ENCODE measurements at places on chromosomes 4 and X.

- no peak for DNase-seq
Observed at GRCh38 chr4:7515390-7515902, 80.7 kb upstream of the PSAPL1 start.

GRCh38 chr4:57426779-57427395 lies 316.7 kb upstream of the IGFBP7 start:
- DNase-seq: no peak

DNA sequence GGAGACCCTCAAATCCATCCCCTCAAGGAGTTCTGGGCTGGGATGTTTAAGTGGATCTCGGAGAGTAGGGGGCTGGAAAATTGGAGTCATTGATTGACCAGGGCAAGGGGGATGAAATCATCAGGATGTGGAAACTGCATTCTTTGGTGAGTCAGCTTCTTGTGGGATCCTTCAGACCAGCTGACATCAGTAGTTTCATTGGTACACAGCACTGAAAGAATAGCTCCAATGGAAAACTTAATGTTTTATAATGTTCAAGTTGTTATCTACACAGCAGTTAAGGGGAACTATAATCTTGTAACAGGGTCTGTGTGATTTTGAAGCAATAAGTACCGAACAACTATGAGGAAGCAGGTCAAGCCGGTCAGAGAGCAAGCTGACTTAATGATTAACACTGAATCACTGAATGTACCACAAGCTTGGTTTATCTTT lies 506.1 kb downstream of the RPA4 start:
- no peak for DNase-seq

- no peak for DNase-seq
Observed at GRCh38 chr4:165129924-165130323, 17.3 kb upstream of the TMEM192 start.

DNA sequence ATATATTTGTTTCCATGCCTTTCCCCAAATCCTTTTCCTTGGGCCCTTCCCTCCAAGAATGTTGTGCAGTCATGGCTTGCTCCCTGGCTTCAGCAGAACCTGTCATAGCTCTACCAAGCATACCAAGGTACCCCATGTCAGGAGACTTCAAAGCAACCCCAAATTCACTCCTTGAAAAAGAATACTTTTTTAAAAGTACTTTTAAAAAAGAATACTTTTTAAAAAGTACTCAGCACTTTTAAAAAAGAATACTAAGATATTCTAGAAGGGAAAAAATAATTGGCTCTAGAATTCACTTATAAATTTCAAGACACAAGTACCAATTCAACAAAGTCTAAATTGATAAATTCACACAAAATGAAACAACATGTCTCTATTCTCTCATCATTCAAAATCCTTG lies 76.0 kb downstream of the NR3C2 start:
- no peak for DNase-seq

- DNase-seq: no peak
Observed at GRCh38 chrX:134633394-134633793, 24.9 kb downstream of the PLAC1 start.

GRCh38 chr4:48360285-48361011 lies 19.1 kb downstream of the SLAIN2 start:
- DNase-seq: no peak

- no peak for DNase-seq
Observed at GRCh38 chr4:54473077-54473545, 184.6 kb upstream of the KIT start.

DNA sequence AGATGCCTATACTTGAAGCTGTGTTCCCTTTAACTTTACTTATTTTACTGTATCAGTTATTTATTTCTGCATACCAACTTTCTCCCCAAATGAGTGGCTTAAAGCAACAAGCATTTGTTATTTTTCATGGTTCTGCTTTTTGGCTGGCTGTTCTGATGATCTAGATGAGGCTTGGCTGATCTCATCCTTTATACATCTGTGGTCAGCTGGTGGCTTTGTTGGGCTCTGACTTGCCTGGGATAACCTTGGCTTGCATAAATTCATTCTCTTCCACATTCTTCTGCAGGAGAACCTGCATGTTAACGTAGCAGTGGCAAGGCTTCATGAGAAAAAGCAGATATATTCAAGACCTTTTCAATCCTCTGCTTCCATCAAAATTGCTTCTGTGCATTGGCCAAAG lies 1317.6 kb downstream of the ADGRL3 start:
- no peak for DNase-seq

DNA sequence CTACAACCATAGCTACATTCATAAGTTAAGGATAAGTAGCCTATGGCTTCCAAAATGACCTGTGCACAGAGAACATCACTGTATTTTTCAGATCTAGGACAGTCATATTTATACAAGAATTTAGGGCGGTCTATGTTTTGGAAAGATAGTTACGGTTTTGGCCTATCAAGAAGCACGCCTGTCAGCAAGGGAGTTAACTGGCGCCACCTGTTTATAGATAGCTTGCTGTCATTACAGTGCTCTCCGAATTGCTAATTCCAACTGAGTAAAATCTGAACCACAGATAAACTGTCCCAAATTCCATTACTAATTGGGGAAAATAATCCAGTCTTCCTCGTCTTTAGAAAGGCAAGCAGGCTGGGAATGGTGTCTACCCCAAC lies 646 bp downstream of the ABCB7 start:
- DNase-seq: no peak

- DNase-seq: no peak
Observed at GRCh38 chrX:111098874-111099273, 2.9 kb downstream of the PAK3 start.

DNA sequence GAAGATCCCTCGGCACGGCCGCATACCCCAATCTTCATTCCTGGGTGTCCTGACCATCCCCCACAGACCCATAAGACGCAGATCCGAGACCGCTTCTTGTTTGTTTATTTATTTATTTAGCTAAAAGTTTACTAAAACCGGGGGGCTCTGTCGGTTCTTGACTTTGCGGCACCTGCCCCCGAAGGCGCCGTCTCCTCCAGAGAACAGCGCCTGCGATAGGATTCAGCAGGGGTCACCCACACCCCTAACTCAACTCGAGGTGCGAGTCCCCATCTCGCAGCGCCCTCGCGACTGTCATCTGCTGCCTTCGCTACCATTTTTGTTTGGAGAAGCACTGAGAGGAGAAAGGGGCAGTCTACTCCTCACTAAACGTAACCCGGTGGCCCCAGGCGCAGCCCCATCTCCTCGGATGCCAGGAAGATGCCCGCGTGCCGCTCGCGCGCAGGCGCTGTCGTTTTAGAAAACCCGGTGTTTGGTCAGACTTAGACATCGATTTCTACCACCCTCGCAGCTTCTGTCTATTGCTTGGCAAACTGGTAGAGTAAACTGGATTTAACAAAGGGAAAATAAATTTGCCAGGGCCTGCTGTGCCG lies 18.9 kb upstream of the GPR101 start:
- no peak for DNase-seq

DNA sequence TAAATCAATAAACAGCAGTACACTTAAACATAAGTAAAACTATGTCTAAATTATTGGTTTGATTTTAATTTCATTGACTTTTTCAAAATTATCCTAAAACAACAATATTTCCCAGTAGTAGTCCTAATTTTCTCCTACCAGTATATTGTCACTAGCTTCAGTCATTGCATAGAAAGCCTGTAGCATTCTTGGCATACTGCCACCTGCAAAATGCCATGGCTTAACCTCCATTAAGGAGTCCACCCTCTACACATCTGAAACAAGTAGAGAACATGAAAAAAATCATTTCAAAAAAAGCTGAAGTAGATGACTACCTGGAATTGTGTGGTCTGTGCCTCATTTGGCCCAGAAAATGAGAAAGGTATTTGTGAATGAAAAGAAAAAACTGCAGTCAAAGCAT lies 348.5 kb downstream of the INPP4B start:
- no peak for DNase-seq

DNA sequence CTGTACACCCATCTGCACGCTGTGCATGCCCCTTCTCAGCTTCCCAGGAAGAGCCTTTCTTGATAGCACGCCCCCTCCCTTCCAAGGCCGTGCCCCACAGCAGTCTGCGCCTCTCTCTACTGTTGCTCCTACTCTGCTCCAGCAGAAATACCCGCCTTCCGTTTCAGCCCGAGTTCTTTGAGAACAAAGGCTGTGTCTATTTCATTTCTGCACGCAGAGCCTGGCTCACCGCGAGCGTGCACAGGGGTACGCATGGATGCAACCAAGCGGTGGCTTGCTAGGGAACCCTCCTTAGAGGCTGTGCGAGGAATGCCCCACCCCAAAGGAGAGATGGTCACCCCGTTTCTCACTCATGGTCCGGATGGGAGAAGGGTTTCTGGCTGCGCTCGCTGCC lies 485 bp downstream of the AADAT start:
- DNase-seq: no peak

DNA sequence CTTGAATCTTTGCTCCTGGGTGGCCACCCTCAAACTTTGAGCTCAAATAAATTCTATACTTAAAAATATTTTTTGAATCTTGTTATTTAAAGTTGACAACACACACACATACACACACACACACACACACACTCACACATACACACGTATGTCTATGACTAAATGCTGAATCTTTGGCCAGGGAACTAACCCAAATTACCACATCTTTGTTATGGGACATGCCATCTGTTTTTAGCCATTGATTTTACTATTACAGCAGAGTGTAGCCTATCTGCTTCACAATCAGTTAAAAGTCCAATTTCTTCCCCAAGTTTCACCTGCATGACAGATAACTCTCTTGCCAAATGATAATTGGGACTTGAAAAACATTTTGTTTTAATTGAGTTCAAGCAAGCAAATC lies 45.0 kb upstream of the USP46 start:
- no peak for DNase-seq

DNA sequence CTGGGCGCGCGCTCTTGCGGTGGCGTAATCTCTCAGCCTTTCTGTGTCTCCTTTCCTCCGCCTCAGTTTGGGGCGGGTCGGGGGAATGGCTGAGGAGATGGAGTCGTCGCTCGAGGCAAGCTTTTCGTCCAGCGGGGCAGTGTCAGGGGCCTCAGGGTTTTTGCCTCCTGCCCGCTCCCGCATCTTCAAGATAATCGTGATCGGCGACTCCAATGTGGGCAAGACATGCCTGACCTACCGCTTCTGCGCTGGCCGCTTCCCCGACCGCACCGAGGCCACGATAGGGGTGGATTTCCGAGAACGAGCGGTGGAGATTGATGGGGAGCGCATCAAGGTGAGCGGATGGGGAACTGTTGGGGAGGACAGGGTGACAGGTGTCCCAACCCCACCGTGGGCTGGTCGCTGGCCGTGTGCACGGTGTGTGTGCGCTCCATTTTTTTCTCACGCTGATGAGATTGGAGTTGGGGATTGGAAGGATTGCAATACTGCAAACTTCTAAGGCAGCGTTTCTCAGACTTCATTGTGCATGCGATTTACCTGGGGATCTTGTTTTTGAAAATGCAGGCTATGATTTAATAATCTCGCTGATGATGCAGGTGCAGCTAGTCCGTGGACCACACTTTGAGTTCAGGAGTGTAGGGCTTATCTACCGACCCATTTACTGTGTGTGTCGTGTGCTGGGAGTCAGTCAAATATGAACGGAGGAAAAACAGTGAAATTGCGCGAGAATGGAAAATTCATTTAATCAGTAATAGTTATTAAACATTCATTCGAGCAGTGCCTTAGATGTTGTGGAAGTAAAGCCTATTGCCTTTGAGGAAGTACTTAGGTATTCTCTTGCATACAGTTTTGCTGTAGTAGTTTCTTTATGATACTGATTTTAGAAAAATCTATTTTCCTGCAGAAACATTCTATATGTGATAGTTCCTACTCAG lies at the start of gene RAB33B:
TSS of gene RAB33B (plus strand) at position 11 of the 935 bp plus-strand sequence. CDS start at position 86, 75 bp downstream.
- DNase-seq: no peak

DNA sequence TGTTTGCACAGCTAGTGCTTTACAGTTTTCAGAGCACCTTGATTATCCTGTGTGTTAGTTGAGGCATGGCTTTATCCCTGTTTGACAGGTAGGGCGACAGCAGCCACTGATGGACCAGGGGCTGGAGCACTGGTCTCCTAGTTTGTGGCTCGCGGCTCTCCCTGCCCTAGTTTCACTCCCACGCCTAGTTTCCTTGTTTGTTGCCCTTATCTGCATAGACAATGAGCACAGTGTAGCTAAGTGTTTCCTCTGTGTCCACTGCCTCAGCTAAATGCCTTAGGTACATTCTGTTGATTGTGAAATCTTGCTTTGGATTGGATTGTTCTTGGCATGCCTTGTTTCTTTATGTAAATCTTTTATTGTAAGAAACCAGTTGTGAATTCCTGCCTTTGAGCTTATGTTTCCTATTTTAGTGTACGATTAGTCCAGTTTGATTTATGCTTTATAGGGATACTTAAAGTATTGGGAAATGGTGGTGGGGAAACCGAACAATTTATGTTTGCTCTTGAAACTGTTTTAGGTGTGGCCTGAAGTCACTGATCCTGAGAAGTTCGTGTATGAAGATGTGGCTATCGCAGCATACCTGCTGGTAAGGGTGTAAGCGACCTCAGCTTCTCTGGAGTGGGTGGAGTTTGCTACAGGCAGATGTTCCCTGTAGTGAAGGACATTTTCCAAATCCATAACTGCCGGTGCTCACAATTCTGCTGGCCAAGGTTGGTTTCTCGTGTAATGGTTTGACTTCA lies 11.0 kb downstream of the TRMT44 start:
- DNase-seq: no peak

DNA sequence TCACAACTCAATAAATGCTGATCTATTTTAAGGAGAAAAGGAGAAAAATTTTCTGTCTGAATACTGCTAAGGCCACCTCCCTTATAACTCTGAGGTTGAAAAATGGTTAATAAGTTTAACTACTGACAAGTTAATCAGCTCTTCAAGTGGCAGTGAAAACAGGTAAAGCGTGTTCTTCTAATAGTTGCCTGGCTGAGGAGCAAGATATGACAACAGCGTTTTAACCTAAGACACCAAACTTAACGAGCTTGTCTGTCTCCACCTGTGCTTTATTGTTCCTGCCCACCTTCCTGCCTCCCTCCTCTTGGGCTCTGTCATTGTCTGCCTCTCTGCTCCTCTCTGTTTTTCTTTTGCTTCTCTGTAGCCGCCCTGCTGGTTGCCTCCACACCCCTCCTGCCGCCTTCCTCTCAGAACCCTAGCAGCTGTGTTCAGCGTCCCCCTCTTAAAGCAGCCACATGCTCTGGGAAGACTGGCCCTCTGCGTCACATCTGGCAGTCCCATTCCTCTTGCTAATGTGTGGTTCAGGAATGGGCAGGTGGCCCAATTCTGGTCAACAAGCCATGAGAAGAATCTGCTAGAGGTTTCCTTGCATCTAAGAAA lies 4.3 kb upstream of the TSPAN5 start:
- no peak for DNase-seq

DNA sequence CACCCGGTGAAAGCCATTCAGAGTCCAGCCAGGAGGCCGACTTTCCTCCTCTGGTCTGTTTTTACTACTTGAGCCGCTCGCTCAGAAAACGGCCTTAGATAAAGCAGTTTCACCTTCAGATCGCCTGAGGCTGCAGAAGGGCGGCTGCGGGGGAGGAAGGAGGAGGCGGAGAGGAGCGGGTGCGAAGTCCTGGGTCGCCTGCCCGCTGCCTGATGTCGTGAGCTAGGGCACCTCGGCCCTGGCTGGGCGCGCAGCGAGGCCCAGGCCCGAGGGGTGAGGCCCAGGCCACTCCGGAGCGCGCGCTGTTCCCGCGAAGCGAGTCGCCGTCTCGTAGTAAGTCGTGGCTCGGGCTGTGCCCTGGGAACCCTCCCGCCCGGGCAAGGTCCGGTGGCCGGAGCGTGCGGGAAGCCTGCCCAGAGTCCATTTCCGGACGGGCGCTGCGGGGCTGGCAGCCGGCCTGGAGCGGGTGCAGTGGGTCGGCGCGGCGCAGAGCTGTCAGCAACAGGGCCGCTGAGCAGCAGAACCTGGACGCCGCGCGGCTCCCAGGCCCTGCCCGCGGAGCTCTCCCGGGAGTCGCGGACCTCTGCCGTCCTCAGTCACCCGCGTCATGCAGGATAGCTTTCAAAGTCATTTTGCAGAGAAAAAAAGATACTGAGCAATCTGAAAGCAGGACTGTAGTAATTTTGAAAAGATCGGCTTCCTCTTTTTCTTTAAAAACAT lies 18.6 kb downstream of the TRIM2 start:
- DNase-seq: no peak

GRCh38 chr4:165440415-165441158 lies 61.8 kb downstream of the CPE start:
- no peak for DNase-seq
